ENCODE measurements at places on chromosomes 3 and 15.

DNA sequence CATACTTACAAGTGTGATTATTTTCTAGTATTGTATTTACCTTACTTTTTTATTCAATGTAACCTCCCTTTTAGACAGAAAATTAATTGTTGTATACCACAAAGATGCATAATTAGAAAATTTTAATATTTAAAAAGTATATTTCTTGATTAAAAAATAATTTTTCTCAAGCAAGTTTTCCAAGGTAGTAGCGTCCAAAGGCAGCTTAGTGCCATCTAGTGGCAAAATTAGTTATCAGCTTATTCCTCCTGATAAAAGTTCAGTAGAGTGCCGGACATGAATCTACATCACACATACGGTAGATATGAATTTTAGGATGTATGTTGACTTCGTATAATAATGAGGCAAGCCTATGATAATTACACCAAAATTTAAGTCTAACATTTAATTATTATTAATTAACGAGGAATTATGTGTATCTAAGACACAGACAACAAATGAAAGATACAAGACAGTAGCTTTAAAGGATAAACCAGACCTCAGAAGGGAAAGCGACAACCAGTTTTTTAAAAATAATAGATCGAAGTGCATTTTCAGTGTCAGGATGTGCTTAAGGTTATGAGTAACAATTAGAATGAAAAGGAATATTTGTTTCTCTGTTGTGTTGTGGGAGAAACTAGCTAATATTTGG, 405.9 kb downstream of the ROBO1 start:
- peak; percentile 4 for DNase-seq

DNA sequence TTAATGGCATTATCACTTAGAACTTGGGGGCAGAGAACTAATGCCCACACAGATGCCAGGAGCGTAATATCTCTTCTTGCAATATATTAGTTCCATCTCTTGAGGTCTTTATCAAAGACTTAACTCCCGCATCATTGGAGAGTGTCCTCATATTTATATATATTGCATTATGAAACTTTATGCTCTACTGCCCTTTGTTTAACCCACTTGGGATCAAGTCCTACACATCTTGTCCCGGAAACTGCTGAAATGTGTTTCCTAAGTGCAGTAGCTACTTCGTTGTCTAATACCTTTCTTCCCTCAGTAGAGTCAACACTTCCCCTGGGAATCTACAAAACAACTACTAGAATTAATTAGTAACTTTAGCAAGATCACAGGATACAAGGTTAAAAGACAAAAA, 1029.2 kb downstream of the OTOL1 start:
- DNase-seq, result no peak

GRCh38 chr3:158121295-158121694, 11.4 kb downstream of the RSRC1 start:
- DNase-seq, result no peak

DNA sequence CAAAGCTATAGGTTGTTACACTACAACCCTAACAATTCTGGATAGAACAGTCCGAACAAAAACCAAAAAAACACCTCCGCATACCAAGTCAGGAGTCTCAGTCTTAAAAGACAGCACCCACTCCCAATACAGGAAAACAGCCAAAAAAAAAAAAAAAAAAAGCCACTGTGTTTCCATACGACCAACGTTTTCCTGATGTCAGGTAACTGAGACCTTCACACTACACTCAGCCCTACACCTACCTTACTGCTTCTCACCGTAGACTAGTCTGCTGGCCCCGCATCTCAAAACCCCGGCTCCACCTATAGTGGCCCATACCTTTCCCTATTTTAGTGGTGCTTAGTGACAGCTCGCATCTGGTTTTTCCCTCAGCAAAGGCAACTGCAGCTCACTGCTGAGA, 339.5 kb upstream of the ADAMTS9 start:
- no peak for DNase-seq

- no peak for DNase-seq
Measured at GRCh38 chr3:31592764-31593163, 60.0 kb downstream of the STT3B start.
